ENCODE measurements at places on chromosomes 12 and 14. TPM values are rescaled to one million over a fixed set of nuclear protein-coding genes. Genes with fewer than 3 reads are reported as not detected.

The CLEC4C gene
- not detected for total RNA-seq

The IRAK3 gene
- 0.09 TPM for total RNA-seq

The KRT4 gene
- total RNA-seq, result not detected

The INHBC gene
- not detected for total RNA-seq

The CD163 gene
- total RNA-seq, result not detected

The GIT2 gene
- total RNA-seq, result 20.5 TPM

The PMCH gene
- not detected for total RNA-seq

- no peak for DNase-seq
Measured at GRCh38 chr12:14278294-14278953, 87.1 kb upstream of the ATF7IP start.

GRCh38 chr14:50225974-50226297, 5.4 kb downstream of the SOS2 start:
- DNase-seq, result no peak

DNA sequence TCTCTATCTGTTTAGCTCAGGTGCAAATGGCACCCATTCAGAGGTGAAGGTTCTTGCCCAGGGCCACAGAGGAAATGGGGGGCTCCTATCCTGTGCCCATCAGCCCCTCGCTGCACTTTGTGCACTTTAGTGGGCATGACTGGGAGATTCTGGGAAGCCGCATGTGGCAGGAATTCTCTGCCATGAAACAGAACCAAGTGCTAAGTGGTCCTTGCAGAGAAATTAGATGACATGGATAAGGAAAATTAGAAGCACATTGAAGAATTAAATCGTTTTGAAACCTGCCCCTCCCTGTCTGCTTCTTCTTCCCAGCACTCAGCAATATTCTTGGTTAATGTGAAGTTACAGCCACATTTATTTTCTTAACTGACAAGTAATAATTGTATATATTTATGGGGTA, 185.2 kb upstream of the RTL1 start:
- no peak for DNase-seq

DNA sequence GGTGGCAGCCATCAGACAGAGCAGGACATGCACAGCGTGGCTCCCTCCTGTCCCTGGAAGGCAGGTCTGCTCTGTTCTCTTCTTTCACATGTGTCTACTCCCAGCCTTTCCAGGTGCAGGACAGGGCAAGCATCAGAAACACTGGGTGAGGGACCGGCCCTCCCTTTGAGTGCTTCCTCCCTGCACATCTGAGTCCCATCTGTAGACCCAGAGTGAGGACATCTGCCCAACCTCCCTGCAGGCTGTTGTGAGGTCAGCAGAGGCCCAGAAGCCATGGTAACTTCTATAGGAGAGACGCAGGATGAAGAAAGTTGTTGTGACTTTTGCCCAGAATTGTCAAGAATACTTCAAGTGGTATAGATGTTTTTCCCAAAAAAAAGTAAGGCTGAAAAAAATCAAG, 282.7 kb downstream of the CACNA1C start:
- DNase-seq, result no peak

DNA sequence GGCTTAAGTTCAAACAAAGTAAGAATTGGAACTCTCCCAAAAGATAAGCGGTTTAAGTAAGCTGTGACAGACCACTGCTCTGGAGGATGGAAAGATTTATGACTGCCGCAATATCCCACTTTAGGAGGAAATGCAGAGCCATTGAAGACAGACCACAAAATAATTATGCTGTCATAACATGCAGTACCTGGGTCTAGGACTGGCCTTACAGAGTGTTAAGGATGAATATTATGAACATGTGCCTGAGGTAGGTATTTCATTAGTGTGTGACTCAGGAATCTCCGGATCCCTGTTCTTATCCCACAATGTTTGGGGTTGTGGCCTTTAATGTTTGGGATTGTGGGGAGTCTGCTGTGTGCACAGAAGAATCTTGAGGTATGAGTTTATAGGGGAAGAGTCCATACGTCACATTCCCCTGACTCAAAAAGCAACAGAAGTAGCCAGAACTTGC, 114.9 kb downstream of the SAMD4A start:
- peak; percentile 81 for DNase-seq

GRCh38 chr12:121443193-121443870, 43.4 kb downstream of the RNF34 start:
- DNase-seq, result peak; percentile 84

- peak; percentile 90 for DNase-seq
Measured at GRCh38 chr12:6961695-6962284, 8.7 kb downstream of the PHB2 start.

Measured in Daoy (cell line).